Posterior vena cava (tissue), 2 donors: ENCODE measurements at places on chromosomes 13 and 19.

- DNase-seq: no peak
Observed at GRCh38 chr13:75705395-75705794, 69.3 kb downstream of the LMO7 start.

DNA sequence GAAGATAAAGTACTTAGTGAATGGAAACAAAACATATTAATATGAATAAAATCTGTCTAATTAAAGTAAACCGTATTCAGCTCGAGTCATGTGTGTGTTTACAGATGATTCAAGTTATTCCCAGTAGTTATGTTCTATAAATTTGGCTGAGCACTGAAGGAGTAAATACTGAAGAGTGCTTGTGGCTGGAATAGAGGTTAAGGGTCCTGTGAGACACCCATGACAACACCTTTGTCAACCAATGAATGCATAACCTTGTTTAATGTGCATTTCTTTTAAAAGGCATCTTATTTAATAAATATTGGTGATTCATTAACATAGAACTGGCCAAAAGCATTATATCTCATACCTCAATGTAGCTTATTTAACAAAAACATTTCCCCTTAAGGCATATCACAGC is 577.8 kb upstream of the SLITRK5 start:
- no peak for DNase-seq

DNA sequence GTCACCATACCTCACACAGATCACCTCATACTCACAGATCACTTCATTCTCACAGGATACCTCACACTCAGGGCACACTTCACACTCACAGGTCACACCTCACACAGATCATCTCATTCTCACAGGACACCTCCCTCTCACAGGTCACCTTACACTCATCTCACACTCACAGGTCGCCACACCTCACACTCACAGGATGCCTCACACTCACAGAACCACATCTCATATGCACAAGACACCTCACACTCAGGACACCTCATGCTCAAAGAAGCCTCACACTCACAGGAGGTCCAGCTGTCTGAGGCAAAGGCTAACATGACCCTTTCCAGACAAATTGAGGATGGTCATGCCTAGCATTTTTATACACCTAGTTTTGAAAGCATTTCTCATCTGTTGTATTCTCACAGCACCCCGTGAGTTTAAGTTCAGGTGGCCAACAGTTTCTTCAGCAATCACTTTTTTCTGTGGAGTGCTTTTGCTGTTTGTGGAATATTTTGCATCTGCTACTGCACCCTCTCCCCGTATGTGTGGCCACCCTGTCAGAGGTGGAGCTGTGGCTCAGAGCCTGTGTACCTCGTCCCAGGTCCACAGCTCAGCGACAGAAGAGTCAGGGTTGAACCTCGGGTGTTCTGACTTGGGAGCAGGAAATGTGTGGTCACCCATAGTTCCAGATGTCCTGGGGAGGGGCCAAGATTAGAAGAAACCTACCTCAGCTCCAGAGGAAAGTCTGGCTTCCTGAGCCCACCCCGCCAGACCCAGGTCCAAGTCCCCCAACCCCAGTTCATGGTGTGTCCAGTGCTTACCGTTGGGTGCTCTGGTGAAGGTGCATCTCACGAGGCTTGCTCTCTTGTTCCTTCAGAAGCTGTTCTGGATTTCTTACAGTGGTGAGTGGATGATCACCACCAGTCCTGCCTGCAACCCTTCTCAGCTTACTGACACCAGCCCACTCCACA is 7.6 kb downstream of the F7 start:
- DNase-seq: no peak

DNA sequence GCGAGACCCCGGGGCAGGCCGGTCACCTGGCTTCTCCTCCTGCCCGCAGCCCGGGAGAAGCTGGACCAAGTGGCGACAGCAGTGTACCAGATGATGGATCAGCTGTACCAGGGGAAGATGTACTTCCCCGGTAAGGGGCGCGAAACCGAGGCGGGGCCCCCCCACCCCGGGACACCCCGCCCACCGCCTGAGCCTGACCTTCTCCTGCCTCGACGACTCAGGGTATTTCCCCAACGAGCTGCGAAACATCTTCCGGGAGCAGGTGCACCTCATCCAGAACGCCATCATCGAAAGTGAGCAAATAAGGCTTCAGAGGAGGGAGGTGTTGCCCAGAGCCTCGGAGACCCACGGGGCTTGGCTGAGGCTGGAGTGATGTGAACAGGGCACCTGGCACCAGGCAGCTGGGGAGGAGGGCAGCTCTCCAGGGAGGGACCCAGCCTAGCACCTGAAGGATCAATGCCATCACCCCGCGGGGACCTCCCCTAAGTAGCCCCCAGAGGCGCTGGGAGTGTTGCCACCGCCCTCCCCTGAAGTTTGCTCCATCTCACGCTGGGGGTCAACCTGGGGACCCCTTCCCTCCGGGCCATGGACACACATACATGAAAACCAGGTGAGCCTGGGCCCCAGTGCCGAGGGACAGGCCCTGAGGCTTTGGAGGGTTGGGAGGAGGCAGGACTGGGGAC is 629 bp downstream of the IZUMO4 start:
- no peak for DNase-seq

GRCh38 chr19:1914826-1915341 is 9.7 kb downstream of the ADAT3 start:
- DNase-seq: no peak
